ENCODE measurements at places on chromosomes 7 and 10.

GRCh38 chr7:22793593-22794462 is 28.8 kb downstream of the TOMM7 start:
- DNase-seq: no peak

DNA sequence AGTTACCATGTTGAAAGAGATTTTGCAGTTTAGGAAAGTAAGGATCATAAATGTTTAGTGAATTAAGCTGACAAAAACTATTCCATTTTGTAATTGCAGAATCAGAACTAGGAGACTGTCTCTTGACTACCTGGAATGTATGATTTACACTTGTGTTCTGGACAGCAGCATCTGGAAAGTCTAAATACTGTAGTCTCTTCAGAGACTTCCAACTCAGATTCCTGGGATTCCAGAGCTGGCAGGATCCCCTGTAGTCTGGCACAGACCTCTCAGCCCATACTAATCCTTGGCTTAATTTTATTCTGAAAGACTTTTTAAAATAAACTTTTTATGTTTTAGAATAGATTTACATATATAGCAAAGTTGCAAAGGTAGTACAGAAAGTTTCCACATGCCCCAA is 452.7 kb downstream of the DPP6 start:
- DNase-seq: no peak

- no peak for DNase-seq
Observed at GRCh38 chr7:25358926-25359325, 130.6 kb upstream of the NPVF start.

- DNase-seq: no peak
Observed at GRCh38 chr10:126175641-126176262, 212.5 kb downstream of the ADAM12 start.

- DNase-seq: no peak
Observed at GRCh38 chr10:44557596-44558191, 172.8 kb upstream of the CXCL12 start.

- no peak for DNase-seq
Observed at GRCh38 chr7:14666304-14666703, 236.2 kb downstream of the DGKB start.

Data from GM03348 (cell line).